HuH-7 (cell line): ENCODE measurements at places on chromosomes 16 and 17.

GRCh38 chr17:63700528-63701455 lies 867 bp upstream of the LIMD2 start:
- no peak for DNase-seq

DNA sequence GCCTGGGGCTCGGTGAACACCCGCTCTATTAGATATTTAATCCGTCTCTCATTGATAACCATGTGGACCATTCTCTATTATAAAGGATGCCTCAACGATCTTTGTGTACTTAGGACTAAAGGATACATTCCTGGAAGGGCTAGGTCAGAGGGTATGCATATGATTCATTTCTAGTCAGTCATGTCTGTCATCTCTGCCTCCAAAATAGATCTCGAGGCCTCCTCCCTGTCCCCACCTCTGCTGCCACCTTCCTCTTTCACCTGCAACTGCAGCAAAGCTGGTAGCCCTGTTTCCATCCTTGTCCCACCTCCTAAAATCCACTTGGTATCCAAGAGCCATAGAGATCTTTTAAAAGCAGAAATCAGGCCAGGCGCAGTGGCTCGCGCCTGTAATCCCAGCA lies 121.5 kb downstream of the KATNIP start:
- no peak for DNase-seq

DNA sequence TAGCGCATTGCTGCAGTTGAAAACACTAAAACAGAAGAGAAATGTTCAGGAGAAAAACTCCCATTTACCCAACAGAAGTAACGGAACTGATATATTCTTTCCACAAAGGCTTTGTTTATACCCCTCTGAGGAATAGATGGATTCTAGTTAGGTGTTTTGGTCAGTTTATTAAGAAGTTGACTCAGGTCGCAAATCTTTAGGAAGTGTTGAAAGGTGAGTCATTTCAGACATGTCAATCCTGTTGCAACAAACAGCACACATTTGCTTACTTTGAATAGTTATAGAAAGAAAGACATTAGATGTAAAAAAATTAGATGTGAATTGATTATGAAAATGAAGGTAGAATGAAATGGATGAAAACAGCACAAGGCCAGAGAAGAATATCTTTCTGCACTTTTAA lies 941.0 kb downstream of the KCNJ2 start:
- no peak for DNase-seq

GRCh38 chr16:89042711-89043551 lies 50.7 kb upstream of the ACSF3 start:
- no peak for DNase-seq

DNA sequence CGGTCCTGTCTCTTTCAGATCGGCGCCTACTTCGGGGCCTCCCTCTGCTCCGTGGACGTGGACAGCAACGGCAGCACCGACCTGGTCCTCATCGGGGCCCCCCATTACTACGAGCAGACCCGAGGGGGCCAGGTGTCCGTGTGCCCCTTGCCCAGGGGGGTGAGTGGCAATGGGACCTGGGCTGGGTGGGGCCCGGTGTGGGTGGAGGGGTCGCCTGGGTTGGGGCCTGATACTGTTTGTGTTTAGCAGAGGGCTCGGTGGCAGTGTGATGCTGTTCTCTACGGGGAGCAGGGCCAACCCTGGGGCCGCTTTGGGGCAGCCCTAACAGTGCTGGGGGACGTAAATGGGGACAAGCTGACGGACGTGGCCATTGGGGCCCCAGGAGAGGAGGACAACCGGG lies 37.7 kb downstream of the ITGAM start:
- no peak for DNase-seq

DNA sequence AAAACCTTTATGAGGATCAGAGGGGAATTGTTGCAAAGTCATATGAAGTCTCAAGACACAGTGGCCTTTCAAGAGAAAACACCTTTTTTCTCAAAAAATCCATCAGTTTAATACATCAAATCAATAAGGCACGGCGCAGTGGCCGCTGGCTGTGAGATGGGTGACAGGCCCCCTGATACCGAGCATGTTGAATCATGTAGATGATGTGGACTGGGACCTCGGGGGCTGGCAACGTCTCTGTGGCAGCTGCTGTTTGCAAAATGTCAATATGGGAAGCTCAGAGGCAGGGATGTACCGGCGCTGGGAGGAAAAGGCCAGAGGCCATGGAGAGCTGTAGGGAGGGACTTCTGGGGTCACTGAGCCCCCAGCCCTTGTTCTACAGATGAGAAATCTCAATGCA lies 169.1 kb downstream of the GSG1L start:
- DNase-seq = no peak

DNA sequence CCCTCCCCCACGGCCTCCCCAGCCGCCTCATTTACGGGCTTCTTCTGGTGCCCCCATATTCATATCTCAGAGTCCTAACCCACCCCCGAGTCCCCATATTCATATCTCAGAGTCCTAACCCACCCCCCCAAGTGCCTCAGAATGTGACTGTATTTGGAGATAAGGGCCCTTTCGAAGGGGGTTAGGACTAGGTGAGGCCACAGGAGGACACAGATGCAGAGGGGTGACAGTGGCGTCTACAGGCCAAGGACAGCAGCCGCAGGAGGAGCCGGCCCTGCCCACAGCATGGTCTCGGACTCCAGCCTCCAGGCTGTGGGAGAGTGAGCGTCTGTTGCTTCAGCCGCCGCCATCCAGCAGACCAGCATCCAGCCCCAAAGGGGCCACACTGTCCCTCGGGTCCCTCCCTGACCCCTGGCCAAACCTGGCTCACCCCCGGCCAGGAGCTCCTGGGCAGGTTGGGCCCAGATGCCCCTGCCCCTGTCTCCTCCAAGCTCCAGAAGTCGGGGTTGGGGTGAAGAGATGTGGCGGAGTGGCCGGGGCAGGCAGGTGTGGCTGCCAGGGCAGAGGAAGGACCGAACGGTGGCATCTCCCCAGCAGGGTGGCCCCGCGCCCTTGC lies 25.5 kb downstream of the CACNA1H start:
- DNase-seq = no peak

GRCh38 chr17:38544839-38545209 lies 60.9 kb downstream of the SRCIN1 start:
- no peak for DNase-seq

DNA sequence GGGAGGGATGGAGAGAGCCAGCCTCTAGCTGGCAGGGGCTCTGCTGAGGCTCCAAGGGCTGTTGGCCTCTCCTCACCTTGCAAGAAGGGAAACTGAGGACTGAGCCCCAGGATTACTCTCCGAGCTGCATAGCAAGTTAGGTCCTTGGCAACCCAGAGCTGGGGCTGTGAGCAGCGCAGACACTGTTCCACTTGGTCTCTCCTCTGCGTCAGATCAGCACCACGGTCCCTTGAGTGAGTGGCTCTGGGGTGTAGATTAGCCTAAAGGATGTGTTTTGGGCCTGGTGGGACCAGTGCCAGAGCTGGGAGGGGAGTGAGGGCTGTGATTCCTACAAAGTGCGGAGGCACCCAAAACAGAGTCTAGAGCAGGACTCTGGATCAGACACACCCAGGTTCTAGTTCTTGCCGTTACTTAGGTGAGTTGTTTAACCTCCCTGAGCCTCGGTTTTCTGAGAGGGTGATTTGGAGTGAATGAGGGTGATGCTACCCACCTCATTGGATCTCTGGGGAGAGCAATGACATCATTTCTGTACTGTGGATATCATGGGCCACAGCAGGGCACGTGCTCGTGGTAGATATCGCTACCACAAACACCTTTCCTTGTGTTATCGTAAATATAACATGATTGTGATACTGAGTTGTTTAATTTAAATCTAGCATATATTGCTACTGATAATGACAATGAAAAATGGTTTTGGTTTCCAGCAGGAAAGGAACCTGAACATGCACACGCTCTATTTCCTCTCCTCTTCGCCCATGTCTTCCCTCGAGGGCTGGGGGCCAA lies 8.1 kb upstream of the FADS6 start:
- no peak for DNase-seq

DNA sequence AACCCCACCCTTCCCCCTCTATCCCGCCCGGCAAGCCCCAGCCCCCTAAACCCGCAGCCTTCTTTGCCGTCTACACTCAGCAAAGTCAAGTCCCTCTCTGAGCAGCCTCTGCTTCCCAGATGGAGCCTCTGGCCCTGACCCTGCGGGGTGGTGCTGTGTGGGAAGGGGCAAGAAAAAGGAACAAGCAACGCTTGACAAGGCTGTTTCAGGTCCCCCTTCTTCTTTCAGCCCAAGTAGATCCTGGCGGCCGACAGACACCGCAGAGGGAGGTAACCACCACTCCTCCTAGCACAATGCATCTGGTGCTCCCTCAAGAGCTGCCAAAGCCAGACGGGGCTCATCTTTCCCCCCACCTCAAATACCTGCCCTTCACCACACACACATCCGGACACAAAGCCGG lies 178.3 kb downstream of the ENGASE start:
- DNase-seq = no peak

DNA sequence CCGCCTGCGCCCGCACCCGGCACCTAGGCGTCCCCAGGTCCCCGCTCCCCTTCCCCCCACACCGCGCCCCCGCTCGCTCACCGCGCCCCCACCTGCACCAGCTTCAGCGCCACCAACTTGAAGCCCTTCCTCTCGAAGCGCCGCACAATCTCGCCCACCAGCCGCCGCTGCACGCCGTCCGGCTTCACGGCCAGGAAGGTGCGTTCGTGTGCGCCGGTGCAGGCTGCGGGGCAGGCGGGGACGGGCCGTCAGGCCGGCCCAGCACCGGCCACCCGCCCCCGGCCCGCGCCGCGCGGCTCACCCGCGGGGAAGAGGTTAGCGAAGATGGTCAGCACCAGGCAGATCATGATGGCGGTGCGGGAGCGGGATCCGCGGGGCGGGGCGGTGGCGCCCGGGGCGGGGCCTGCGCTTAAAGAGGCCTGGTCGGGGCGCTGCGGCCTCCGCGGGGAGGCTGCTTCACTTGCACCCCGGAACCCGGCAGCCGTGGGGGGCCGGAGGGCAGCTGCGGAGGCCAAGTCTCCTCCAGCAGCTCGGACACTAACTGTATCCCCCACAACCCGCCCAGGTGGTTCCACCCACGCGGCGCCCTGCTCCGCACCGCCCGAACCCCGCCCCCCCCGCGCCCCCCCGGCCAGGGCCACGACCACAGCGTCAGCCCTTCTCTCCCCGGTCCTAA lies at the start of gene NME3:
TSS of gene NME3 (minus strand) at position 356 of the 676 bp plus-strand sequence. CDS start at position 347, 9 bp downstream.
- peak; percentile 85 for DNase-seq

- no peak for DNase-seq
These were observed 578.8 kb downstream of the CDH11 start for GRCh38 chr16:64543031-64543430.

GRCh38 chr16:1723450-1724147 lies 17.6 kb downstream of the MAPK8IP3 start:
- DNase-seq = peak; percentile 59

DNA sequence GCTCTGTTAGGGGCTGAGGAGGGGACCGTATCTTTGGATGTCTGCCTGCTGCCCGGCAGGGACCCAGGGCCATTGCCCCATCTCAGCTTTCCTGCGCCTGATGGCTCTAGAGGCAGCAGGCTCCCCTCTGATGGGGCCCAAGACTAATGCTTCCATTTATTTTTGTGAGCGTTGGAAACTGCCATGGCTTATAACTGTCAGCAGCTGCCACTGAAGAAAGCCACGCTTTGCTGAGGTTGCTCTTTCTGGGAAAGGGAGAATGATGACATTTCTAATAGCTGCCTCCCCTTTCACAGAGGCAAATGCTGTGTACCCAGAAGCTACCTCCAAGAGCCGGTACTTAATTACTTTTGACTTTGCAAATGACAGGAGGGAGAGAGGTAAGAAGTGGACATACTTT lies 103.8 kb downstream of the HAPSTR1 start:
- no peak for DNase-seq

- no peak for DNase-seq
These were observed 56.1 kb downstream of the ESRP2 start for GRCh38 chr16:68179855-68180254.

DNA sequence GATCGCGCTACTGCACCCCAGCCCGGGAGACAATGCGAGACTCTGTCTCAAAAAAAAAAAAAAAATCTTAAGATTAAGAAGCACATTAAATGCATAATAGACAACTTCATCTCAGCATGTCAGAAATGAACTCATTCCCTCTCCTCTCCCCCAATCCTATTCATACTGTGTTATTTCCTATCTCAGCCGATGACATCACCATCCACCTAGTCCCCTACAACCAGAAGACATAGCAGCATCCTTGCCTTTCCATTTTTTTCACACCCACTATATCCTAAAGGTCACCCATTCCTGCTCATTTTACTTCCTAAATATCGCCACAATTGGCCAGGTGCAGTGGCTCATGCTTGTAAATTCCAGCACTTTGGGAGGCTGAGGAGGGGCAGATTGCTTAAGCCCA lies 81.3 kb downstream of the RPGRIP1L start:
- no peak for DNase-seq

- peak; percentile 80 for DNase-seq
These were observed at the start of gene ABCC3 for GRCh38 chr17:50634224-50634914. Gene ABCC3 (plus strand): TSS chr17:50634881. CDS start chr17:50634937, 56 bp downstream.

DNA sequence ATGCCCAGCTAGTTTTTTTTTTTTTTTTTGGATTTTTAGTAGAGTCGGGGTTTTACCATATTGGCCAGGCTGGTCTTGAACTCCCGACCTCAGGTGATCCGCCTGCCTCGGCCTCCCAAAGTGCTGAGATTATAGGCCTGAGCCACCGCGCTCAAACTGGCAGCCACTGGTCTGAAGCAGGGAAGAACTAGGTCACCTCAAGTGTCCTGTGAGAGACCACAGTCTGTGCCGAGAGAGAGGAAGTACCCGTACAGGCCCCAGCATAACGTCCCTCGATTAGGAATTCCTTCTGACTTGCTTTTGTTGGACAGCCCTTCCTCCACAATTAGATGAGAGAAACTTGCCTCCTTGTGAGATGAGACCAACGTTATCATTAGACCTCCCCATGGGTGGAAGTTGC lies 13.7 kb upstream of the CD300E start:
- no peak for DNase-seq

DNA sequence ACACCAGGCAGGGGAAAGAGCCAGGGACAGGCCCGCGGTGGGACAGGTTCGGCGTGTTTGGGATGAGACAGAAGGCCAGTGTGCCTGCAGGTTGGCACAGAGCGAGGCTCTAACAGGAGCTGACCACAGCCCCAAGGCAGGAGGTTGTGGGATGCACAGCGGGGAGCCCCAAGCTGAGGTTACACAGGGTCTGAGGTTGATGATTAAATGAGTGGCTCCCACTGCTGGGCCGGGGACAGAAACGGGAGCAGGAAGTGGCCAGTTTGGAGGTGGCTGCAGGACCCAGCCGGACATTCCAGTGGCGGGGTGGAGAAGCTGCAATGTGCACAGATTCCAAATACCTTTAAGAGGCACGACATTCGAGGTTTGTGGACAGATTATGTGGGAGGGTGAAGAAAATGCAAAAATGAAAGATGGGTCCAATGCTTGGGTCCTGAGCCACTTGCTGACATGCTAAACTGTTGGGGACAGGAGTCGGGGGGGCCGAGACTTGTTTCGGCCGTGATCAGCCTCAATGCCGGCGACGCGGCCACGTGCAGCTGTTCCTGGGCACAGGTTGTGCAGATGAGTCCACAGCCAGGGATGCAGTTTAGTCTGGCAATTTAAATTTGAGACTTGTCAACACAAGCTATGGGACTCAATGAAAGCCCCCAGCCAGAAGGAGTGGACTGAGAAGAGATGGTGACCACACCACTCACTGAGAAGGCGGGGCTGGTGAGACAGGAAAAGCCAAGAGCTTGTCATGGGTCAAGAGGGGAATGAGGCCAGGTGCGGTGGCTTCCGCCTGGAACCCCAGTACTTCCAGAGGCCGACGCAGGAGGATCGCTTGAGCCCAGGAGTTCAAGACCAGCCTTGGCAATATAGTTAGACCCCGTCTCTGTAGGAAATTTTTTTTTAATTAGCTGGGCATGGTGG lies 8.7 kb downstream of the ENPP7 start:
- no peak for DNase-seq

GRCh38 chr17:76872221-76872873 lies 4.1 kb downstream of the MGAT5B start:
- no peak for DNase-seq
